Activated CD8-positive, alpha-beta memory T cell treated with anti-CD3 and anti-CD28 coated beads, Interleukin-2, amount 10 ng/mL, durations not matched to agents 7 days and 5 days (primary cell): ENCODE measurements at places on chromosomes 5 and 9.

GRCh38 chr5:285991-286557, 14.6 kb downstream of the PDCD6 start:
- DNase-seq: no peak

DNA sequence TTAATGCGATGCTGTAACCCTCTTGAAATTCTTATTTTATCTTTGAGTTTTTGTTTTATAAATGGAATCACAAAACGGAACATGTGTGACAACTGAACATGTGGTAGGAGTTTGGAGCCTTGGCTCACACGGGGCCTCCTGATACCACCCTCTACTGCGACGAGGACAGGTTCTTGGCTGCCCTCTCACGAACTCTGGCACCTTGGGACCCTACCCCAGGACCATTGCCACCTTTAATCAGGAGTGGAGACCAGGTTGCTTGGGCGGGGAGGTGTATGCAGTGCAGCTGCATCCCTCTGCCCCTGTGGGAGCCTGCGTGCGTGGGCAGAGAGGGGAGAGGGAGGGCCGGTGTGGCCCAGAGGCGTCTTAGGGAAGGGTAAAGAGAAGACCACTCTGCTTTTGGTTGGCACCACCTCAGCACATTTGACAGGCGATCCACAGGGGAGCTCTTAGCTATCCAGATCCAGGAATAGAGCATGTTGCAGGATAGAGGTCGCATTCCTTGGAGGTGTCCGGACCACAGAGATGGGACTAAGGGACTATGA, 753.9 kb upstream of the PTPRD start:
- DNase-seq: no peak

- peak; percentile 98 for DNase-seq
Measured at GRCh38 chr9:93566408-93567270, 9.7 kb upstream of the PHF2 start.

DNA sequence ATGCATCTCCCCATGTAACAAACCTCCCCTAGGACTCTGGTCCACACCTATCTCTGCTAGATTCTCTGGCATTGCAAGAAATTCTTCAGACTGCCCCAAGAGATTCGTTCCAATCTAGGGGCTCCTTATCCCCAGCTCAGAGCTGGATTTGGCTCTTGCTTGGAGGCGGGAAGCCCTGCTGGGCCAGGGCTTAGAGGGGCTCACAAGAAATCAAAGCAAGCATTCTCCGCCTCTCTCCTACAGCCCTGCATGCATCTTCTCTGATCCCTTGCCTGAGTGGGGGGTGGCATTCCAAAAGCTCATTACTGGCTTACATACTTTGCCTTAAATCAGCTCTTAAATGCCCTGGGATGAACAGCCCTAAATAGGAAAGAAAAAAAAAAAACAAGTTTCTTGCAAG, 75.8 kb downstream of the KCNIP1 start:
- DNase-seq: no peak

DNA sequence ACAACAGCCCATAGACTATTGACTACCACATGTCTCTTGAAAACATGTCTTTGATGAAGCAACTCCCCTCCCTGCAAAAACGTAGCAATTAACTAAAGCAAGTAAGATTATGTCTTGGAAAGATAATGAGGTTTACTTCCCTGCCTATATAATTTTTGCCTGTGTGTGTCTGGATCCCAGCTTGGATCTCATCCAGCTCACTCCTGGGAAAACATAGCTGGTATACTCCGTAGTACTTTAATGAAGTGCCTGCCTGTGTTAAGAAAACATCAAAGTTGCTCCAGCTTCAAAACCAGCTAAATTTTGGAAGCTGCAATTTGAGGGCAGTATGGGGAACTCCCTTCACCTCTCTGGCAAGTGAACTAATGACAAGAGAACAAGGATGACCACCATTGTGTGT, 182.6 kb upstream of the C9orf72 start:
- no peak for DNase-seq

DNA sequence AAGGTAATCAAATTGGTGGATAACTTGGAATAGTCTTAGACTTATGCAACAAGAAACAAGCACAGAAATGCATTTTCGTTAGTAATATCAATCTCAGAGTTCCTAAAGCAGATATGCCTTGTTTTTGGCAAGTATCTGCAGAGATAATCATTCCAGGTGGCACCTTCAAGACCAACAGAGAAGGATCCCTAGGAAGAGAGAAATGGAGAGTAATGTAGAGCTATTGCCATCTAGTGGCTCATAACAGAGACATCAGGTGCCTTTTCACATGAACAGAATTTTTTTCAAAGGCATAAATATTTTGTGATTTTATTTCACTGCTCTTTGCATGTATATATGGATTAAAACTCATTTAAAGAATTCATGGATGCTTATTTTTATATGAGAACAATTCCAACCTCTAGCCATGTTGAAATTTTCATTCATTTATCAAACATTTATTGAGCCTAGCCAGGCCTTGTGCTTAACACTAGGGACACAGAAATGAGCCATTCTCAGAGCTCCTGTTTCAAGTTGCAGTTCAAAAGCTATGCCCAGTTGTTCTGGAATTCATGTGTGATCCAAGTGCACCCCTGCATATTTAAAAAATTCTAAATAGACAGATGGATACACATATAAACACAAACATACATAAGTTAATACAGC, 117.5 kb upstream of the OR13F1 start:
- DNase-seq: no peak
